ENCODE measurements at places on chromosomes 4 and X. TPM values are rescaled to one million over a fixed set of nuclear protein-coding genes. Genes with fewer than 3 reads are reported as not detected.

DNA sequence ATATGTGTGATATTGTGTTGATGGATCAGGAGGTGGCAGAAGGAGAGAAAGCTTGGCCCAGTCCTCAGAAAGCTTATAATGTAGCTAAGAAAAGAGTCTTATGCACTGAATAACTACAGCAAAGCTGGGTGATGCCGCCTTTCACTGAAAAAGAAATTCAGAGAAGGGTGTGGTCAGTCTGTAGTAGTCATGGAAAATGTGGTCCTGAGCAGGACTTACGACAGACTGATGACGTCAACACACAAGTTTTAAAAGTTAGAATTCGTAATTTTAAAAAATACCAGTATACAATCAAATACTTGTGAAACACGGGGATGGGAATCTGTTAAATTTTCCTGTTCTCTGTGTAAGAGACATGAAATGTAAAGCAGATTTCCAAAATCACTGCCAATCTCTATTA is 87.0 kb upstream of the RAPGEF2 start:
- H3K27ac ChIP-seq: no peak overlapping the region
- peaks cover 2% of the 10 kb centered on the region for H3K27me3 ChIP-seq
- no peak overlapping the region for H3K4me3 ChIP-seq
- no peak for DNase-seq
- no peaks in the 10 kb centered on the region for H3K36me3 ChIP-seq

DNA sequence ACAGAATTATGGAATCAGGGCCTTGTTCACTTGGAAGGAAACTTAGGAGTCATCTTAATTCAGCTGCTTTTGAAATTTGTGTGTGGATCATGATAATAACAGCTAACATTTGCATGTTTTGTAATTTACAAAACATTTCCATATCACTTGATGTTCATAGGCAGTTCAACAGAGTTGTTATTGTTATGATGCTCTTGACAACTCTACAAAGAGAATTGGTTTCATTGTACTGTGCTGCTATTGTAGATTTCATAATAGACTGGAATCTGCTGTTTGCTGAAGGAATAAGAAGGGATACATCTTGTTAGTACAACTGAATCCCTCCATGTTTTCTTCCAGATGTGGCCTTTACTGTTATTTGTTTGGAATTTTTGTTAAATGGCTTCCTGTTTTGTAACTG is 83.5 kb downstream of the CNKSR2 start:
- H3K4me1 ChIP-seq: no peaks in the 10 kb centered on the region
- no peaks in the 10 kb centered on the region for H3K36me3 ChIP-seq
- DNase-seq: no peak
- no peaks in the 10 kb centered on the region for H3K27me3 ChIP-seq
- no peak overlapping the region for H3K4me3 ChIP-seq

MAGEA4 gene
- not detected for total RNA-seq

G6PD gene
- total RNA-seq: 69.4 TPM

GRCh38 chr4:126850286-126850685 is 782.5 kb upstream of the INTU start:
- DNase-seq: no peak
- no peaks in the 10 kb centered on the region for H3K4me1 ChIP-seq
- H3K27me3 ChIP-seq: no peaks in the 10 kb centered on the region
- H3K36me3 ChIP-seq: no peaks in the 10 kb centered on the region
- H3K27ac ChIP-seq: no peak overlapping the region
- no peak overlapping the region for H3K4me3 ChIP-seq

GRCh38 chr4:66160606-66161005 is 490.3 kb upstream of the EPHA5 start:
- no peak overlapping the region for H3K27ac ChIP-seq
- no peaks in the 10 kb centered on the region for H3K27me3 ChIP-seq
- no peak overlapping the region for H3K4me3 ChIP-seq
- no peak for DNase-seq
- no peaks in the 10 kb centered on the region for H3K4me1 ChIP-seq

- no peaks in the 10 kb centered on the region for H3K4me1 ChIP-seq
- no peak for DNase-seq
- H3K36me3 ChIP-seq: no peaks in the 10 kb centered on the region
- H3K4me3 ChIP-seq: no peak overlapping the region
- H3K27ac ChIP-seq: no peak overlapping the region
- H3K27me3 ChIP-seq: no peaks in the 10 kb centered on the region
Observed at GRCh38 chr4:160877087-160877790, 1286.6 kb downstream of the FSTL5 start.

TEX13C gene
- not detected for total RNA-seq

C4orf50 gene
- 0.21 TPM for total RNA-seq

- DNase-seq: no peak
- H3K36me3 ChIP-seq: no peaks in the 10 kb centered on the region
- H3K4me3 ChIP-seq: no peak overlapping the region
- H3K27ac ChIP-seq: no peak overlapping the region
- peaks cover 9% of the 10 kb centered on the region for H3K27me3 ChIP-seq
Observed at GRCh38 chr4:76364763-76365162, 56.2 kb downstream of the CCDC158 start.

DNA sequence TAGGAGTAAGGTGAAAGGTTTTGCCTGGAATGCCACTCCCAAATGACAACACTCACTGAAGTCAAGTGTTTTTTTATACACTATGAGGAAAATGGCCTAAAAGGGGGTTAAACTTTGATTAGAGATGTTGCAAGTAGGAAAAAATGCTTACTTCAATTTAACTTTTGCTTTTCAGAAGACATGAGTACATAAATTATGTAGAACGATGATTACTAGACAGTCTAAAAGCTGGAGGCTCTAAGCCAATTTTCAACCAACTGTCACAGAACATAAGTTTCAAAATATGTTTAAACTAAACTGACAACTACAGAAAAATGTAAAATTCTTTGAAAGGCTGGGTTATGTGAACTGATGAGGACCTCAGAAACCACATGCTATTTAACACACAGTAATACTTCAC is 83.4 kb downstream of the SHISA3 start:
- no peak overlapping the region for H3K4me3 ChIP-seq
- H3K4me1 ChIP-seq: no peaks in the 10 kb centered on the region
- peaks cover 2% of the 10 kb centered on the region for H3K36me3 ChIP-seq
- H3K27ac ChIP-seq: no peak overlapping the region

CT83 gene
- not detected for total RNA-seq

DNA sequence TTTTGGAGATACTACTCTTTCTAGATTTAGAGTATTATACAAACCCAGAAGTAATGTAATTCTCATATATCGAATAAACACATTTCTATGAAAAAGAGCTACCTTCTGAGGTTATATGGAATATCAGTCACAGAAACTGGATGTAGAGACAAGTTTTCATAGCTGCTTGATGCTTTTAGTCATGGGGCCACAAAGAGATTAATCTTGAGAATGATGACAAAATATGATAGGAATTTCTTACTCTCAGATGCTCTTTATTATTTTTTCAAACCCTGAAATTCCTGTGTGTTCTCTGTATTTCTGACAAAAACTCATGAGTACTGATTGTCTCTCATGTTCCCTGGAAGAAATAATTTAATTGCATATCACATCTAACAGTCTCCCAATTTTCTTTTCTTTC is 662.5 kb downstream of the RAPGEF2 start:
- H3K36me3 ChIP-seq: no peaks in the 10 kb centered on the region
- no peak overlapping the region for H3K27ac ChIP-seq
- H3K4me3 ChIP-seq: no peak overlapping the region
- DNase-seq: no peak
- no peaks in the 10 kb centered on the region for H3K4me1 ChIP-seq
- H3K27me3 ChIP-seq: no peaks in the 10 kb centered on the region

- H3K27ac ChIP-seq: no peak overlapping the region
- no peak overlapping the region for H3K4me3 ChIP-seq
- H3K4me1 ChIP-seq: peaks cover 27% of the 10 kb centered on the region
Observed at GRCh38 chr4:47829438-47829837, 8.4 kb downstream of the CORIN start.

- H3K4me1 ChIP-seq: no peaks in the 10 kb centered on the region
- H3K4me3 ChIP-seq: no peak overlapping the region
- H3K36me3 ChIP-seq: no peaks in the 10 kb centered on the region
- H3K27ac ChIP-seq: no peak overlapping the region
- DNase-seq: no peak
Observed at GRCh38 chr4:86825511-86825910, 23.7 kb downstream of the SLC10A6 start.

- no peaks in the 10 kb centered on the region for H3K27me3 ChIP-seq
- H3K4me1 ChIP-seq: no peaks in the 10 kb centered on the region
- no peak overlapping the region for H3K4me3 ChIP-seq
- H3K36me3 ChIP-seq: no peaks in the 10 kb centered on the region
Observed at GRCh38 chr4:125573368-125573767, 258.6 kb downstream of the FAT4 start.

HS3ST1 gene
- total RNA-seq: not detected

GRCh38 chr4:8349664-8350236 is 80.2 kb downstream of the HTRA3 start:
- no peaks in the 10 kb centered on the region for H3K36me3 ChIP-seq
- H3K4me1 ChIP-seq: no peaks in the 10 kb centered on the region
- no peaks in the 10 kb centered on the region for H3K27me3 ChIP-seq
- DNase-seq: no peak

DNA sequence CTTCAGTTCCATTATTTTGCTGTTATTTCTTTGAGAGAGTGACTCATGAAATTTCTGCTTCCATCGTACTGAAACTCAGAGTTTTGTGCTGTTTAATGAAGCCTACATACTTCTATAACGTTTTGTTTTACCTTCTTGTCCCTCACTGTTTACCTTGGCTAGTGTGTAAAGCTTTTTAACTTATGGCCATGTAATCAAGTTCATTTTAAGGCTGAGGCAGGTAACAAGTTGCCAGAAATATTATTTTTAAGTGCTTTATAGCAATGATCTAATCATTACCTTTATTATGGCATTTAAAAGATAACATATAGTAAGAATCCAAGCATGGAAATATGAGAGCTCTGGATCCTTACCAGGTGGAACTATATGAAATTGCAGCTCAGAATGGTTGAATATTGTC is 102.3 kb upstream of the FAT1 start:
- no peaks in the 10 kb centered on the region for H3K36me3 ChIP-seq
- no peak for DNase-seq

DNA sequence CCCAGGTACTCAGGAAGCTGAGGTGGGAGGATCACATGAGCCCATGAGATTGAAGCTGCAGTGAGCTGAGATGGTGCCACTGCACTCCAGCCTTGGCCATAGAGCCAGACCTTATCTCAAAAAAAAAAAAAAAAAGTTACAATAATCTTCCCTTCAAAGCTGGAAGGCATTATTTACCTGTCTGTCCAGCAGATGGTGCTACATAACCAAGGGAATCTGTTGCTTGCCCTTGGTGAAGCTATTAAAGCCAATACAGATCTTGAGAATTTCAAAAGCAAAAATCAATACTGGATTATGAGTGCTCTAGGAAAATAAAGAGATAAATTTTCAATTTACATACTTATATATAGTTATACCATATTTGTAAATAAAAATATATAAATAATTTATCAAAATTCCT is 25.9 kb downstream of the PKD2 start:
- no peak overlapping the region for H3K4me3 ChIP-seq
- no peak overlapping the region for H3K27ac ChIP-seq
- DNase-seq: peak; percentile 70
- peaks cover 15% of the 10 kb centered on the region for H3K36me3 ChIP-seq
